ENCODE measurements at places on chromosomes 6 and 20.
A peak's percentile ranks its signal among the peaks of the same experiment; 100 is the strongest.

DNA sequence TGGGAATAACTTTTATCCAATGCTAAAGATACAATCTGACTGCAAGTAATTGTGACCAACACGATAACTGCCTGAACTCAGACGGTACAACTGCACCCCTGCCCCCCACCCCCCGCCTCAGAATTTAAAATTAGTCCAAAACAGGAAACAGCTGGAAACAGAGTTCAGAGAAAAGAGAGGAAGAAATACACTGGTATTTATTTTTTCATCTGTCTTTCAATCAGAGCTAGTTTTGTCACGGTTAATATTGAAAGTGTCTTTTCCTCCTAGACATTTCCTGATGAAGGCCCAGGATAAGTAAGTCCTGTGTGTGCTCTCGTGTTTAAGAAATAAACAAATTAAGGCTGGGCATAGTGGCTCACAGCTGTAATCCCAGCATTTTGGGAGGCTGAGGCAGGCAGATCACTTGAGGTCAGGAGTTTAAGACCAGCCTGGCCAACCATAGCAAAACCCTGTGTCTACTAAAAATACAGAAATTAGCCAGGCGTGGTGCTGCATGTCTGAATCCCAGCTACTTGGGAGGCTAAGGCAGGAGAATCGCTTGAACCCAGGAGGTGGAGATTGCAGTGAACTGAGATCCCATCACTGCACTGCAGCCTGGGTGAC lies 21.5 kb downstream of the ACSS1 start:
- DNase-seq, result no peak

GRCh38 chr6:110476046-110476849 lies at the start of gene SLC22A16:
TSS of gene SLC22A16 (minus strand) at chr6:110476613. CDS start at chr6:110476574, 39 bp downstream.
- peak; percentile 16 for DNase-seq

DNA sequence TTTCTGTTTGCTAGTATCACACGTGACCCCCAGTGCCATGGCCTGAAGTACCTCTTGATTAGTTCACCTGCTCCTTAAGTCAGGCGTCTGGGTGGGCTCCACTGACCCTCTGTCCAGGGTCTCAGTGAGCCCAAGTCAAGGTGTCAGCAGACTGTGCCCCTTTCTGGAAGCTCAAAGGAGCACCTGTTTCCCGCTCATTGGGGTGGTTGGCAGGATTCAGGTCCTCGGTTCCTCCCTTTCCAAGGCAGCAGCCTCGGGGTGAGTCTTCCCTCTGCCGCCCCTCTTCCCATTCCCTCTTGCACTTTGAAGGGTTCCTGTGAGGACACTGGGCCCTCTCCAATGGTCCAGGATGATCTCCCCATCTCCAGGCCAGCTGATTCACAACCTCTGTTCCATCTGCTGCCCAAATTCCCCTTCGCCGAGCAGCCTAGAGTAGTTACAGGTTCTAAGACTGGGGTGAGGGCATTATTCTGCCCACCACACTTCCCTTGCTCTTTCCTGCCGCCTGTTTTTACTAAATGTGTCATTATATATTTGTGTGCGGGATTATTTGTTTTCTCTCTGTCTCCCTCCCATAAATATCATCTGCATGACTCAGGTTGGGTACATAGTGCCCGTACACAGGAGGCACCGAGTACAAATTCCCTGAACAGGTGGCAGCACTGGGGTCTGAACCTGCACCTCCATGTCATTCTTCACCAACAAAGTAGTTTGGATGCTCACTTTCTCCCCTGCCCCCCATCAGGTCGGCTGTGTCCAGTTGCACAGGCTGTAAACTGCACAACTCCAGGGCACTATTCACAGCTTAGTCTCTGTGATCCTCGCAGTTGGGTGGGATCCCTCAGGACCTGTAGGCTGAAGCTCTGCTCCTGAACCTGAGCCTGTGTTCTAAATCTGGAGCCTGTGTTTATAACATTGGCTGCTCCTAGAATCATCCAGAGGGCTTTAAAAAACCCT lies 58.5 kb downstream of the RBM38 start:
- DNase-seq, result no peak

DNA sequence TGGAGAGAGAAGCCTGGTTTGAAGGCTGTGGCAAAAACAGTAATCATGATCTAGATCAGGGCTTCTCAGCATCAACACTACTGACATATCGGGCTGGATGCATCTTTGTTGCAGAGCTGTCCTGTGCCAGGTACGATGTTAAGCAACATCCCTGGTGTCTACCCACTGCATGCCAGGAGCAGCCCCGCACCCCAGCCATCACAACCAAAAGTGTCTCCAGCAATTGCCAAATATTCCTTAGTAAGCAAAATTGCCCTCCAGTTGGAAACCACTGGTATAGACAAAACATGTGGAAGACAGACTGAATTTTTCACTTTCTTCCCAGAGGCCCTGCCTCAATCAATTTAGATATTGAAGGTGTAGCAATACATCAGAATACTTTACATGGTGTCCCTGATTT lies 147.6 kb upstream of the NRN1 start:
- no peak for DNase-seq

DNA sequence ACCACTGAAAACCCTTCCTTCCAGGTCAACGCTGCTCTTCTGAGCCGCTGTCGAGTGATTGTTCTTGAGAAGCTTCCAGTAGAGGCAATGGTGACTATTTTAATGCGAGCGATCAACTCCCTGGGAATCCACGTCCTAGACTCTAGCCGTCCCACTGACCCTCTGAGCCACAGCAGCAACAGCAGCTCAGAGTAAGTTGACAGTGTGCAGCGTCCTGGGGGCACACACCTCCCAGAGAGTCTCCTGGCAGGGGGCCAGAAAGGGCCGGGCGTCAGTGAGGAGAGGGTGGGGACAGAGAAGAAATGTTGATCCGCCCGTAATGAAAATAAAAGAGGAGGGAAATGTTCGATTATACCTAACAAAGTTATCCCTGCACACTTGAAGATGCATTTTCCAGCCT lies 5.0 kb downstream of the WRNIP1 start:
- no peak for DNase-seq

DNA sequence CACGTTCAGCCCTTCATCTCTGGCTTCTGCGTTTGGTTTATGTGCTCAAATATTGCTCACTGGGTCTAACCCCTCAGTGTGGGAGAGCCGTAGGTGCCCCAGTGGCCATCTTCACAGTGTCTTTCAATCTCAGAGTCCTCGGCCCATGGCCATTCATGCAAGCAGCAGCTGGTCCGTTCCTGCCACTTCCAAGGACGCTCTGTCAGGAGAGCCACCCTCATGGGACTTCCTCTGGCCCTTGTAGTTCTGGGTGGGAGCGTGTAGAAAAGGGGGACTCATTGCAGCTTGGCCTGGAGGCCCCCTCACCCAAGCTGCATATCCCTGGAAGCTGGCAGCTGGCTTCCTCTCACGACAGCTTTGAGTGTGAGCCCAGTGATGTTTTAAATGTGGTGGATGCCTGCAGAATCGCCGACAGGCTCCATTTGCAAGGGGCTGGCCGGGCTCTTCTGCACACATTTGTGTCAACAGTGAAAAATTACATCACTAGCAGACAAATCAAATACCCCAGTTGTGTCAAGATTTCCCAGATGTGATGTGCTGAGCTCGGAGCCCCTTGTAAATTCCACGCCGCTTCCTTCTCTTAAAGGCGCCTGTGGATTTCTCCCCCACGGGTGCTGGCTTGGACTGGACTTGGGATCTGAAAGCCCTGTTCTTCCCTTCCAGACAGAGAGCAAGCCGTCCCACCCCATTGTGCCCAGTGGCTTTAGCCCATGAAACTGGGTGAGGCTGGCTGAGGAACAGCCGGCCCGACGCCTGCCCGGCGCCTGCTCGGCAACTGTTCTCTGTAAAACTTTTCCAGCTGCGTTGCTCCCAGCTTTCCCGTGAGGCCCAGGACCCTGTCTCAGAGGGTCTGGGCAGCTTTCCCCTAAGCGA lies 360.1 kb downstream of the TAF4 start:
- DNase-seq, result no peak

DNA sequence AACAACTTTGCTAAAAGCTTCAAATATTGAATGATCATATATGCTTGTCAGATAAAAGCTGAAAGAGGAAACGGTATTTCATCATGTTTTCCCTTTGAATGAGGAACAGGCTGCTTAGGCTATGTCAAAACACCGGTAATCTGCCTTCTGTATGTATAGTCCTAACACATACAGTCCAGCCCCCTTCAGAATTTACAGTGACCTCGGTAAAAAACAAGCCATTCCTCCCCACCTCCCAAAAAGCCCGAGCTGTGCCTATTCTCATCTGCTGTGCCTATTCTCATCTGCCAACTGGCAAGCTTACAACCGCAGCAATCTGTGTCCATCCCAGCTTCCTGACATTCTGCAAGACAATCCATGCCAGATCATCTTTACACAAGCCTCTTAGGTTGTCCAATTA lies 26.8 kb upstream of the UBE2J1 start:
- DNase-seq, result no peak
